Amniotic stem cell (primary cell): ENCODE measurements at places on chromosomes 2 and 18.

GRCh38 chr18:44036501-44036900, 644.2 kb upstream of the SETBP1 start:
- DNase-seq: no peak

- no peak for DNase-seq
Observed at GRCh38 chr2:55164534-55165480, 67.3 kb downstream of the CLHC1 start.

GRCh38 chr2:10564876-10565445, 116.8 kb upstream of the ODC1 start:
- no peak for DNase-seq

DNA sequence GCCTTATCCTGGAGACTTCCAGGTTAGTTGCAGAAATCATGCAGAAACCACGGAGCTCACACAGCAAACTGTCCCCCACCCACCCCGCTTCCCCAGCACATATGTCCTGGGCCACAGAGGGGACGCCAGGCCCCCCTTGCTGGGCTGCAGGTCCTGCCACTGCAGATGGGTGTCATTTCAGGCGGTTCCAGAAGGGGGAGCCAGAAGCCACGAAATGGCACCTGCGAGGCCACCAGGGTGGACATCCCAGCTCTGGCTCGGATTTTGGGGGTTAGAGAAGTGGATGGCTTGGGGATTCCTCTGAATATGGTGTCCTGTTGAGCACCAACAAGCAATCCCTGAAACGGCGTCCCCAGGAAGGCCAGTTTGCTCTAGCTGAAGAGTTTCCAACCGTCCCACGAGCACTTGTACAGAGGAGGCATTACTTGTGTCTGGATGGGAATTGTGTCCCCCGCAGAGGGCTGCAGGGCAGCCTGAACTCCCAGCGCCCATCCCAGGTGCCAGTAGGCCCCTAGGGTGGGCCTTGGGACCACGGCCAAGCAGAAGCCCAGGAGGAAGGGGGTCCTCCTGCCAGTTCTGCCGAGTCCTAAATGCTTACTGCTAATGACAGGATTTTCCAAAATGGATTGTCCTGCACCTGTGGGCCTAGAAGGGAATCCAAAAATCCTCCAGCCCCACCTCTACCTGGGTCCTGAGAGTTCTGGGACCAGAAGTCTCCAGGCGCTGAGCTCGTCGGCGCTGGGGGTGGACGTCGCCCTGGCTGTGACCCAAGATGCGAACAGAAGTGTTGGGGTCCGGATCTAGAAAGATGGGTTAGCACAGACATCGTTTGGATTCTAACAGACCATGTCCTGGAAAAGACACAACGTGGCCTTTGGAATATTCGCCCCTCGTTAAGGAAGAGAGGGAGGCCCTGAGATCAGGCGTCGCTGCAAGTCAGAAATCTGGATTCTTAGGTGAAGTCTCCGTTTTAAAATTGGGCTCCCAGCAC, 14.6 kb upstream of the NFATC1 start:
- no peak for DNase-seq

- no peak for DNase-seq
Observed at GRCh38 chr2:37870829-37871228, 54.3 kb upstream of the RMDN2 start.

GRCh38 chr2:106075048-106075447, 119.1 kb downstream of the UXS1 start:
- no peak for DNase-seq

- DNase-seq: no peak
Observed at GRCh38 chr2:126359494-126359893, 296.5 kb upstream of the GYPC start.

- no peak for DNase-seq
Observed at GRCh38 chr2:231123362-231123898, 1.4 kb downstream of the HTR2B start.

DNA sequence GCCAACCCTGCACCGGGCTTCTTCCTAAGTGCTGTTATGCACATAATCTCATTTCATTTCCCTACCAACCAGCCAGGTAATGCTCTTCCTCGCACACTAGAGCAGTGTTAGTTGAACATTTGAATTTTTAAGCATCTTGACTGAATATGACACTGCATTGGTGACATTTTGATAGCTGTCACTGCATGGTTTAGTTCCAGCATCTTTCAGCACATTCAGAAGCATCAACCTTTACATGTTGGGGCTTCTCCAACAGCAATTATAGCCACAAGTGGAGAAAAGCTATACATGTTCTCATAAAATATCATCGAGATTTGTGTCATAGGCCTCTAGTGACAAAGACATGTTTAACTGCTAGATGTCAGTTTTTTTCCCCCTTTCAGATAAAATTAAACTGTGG, 230.1 kb upstream of the FOSL2 start:
- DNase-seq: no peak

- no peak for DNase-seq
Observed at GRCh38 chr18:77134611-77135010, 2.0 kb upstream of the MBP start.

GRCh38 chr18:62763101-62763521, 47.8 kb downstream of the PHLPP1 start:
- no peak for DNase-seq

- DNase-seq: no peak
Observed at GRCh38 chr2:6878549-6878948, 972 bp downstream of the RSAD2 start.

DNA sequence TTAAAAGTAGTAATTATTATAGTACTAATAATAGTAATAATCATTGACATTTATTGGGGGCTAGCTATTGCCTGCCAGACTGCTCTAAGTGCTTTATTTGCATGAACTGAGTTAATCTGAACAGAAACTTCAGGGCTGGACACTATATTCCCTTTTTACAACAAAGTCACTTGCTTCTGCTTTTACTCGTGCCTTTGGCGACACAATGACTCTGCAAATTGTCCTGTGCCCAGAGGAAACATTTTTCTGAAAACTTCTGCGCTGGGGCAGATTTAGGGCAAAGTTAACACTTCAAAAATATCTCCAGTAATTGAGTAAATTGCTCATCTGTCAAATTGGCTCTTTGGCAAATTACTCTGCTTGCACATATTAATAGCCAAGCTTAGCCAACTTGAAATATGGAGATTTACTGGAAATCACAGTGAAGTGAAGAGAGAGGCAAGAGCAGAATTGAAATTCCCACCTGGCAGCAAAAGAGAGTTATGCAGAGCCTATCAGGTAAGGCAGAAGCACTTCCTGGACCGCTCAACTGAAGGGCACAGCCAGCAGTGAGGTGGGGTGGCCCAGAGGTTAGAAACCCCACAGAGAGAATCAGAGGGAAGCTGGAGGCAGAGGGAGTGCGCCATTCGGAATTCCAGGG, 36.3 kb downstream of the BMP10 start:
- DNase-seq: no peak

DNA sequence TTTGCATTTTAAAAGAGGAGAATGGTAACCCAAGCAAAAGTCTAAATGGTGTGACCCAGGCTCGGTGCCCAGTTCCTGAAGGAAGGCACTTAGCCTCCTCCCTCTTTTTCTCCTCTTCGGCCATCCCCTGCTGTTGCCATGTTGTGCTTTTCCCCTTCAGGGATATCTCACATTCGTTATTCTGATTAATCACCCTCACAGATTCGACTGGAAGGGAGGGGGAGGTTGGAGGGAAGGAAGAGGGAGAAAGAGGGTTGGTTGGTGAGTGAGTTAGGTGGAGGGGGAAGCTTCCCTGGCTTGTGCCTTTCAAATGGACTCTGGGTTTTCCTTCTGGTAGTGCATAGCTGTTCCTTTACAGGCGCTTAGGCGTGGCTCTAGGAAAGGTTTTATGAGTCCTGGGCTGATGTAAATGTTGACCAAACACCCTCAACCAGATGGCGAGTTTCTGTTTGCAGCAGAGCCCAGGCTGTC, 39.0 kb upstream of the LYPD6B start:
- no peak for DNase-seq

GRCh38 chr2:202589582-202589949, 45.2 kb upstream of the FAM117B start:
- no peak for DNase-seq

- DNase-seq: no peak
Observed at GRCh38 chr2:168323529-168324021, 76.2 kb upstream of the STK39 start.

DNA sequence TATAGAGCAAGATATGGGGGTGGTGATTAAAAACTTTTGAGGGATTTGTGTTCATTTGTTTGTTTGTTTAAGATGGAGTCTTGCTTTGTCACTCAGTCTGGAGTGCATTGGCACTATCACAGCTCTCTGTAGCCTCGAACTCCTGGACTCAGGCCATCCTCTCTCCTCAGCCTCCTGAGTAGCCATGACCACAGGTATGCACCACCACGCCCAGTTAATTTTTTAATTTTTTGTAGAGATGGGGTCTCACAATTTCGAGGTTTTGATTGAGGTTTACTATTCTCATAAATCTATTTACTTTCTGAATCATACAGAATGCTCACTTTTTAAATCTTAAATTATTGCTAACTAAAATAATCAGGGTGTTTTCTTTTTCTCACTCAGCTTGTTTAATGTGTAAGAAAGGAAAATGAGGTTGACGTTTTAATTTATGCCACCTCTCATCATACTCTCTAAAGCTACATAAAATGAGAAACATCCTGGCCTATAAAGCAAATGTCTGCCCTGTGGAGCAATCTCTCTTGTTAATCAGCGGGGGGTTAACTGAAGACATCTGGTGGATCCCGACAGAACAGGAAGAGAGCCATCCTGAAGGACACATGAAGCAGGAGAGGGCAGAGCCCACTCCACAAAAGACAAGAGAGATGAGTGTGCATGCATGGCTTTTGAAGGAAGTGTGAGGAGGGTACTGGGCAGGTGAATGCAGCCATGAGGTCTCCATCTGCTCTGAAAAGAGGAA, 589.1 kb upstream of the SLC8A1 start:
- no peak for DNase-seq

DNA sequence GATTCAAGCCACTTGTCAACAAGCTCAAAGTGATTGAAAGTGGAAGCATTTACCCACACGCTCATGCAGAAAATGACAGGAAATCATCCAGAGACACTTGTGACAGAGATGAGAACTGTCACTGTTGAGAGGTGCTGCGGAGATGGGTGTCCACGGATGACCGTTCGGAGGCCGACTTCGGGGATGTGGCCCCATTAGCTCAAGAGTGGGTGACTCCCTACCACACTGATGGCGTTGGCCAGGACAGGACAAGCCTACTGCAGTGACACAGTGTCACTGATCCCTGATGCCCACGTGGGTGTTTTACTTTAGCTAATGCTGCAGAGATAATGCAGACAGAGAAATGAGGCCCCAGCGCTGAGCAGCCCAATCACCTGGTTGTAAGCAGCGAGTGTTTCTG, 81.5 kb upstream of the YWHAQ start:
- no peak for DNase-seq

DNA sequence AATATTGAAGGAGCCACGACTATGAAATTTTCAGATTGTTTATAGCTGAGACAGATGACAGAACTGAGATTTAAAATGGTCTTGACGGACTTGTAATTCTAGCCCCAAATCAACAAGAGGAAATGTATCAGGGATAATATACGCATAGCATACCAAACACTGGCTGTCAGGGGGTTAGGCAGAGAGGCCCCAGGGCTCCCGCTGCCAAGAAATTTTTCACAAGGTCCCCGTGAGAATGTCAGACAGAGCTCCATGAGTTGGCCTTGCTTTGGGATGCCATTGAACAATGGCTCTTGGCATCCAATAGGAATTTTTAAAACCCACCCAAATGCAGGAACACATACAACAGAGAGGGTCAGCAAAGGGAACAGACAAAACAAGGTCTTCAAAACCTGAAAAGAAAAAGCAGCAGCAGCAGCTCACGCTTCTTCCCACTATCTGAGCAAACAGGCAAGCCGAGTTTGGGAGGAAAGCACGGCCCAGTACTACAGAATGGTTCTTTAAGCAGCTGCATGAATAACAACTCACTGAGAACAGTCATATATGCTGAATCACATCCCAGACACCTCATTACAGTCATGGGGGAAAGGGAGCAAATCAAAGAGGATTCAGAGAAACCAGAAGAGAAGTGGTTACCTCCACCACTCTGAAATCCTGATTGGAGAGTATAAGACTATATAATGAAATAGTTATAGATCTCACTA, 445.6 kb downstream of the RND3 start:
- DNase-seq: no peak

DNA sequence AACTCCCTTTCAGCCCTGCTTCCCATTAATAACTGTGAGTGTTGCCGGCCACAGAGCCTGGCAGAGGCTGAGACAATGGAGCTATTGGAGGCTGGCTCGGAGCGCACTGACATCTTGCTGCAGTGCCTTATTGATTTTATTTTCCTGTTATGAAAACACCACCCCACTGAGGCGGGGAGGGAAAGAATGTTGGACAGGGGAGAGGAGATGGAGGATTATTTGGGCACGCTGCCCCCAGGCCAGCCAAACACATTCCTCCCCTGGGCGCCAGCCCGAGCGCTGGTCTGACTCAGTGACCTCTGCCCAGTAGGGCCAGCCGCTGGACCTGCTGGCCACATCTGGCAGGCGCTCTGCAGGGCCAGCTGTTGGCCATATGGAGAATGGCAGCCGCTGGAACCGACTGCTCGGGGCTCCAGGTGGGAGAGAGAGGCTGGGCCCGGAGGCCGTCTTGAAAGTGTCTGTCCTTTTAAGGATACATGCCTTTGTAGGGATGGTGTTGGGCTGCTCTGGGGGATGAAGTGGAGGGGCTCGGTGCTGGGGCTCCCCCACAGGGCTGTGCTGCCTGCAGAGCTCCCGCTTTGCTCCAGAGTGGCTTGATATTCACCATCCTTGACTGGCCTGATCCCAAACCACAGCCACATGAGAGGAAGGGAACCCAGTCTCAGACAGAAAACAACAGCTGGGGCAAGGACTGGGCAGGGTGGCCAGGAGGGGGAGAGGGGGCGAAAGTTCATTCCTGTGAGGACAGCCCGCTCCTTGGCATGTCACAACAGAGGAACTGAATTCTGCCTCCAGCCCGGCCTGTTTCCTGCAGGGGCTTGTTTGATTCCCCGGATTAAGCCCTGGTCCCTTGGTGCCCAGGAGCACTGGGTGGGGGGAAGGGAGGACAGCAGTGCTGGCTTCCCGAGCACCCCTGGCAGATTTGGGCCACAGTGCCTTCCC, 179.0 kb downstream of the KLHL29 start:
- no peak for DNase-seq

DNA sequence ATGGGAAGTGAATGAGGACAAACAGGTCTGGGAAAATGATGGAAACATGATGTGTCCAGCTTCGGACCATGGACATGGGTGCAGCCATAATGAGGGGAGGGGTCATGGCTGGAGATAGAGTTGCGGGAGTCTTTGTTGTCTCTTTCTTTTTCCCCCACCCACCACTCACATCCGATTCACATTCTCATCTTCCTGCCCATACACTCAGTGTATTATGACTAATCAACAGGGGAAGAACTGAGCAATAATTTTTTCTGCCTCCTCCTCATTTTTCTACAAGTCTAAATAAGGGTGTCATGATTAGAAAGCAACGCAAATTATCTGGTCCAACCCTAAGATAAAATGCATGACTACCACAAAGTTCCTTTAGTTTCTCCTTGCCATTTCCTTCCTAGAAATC, 5.7 kb upstream of the SERPINB2 start:
- DNase-seq: no peak

- no peak for DNase-seq
Observed at GRCh38 chr2:179726461-179727180, 134.8 kb downstream of the ZNF385B start.

GRCh38 chr2:191439481-191439880, 194.3 kb downstream of the MYO1B start:
- no peak for DNase-seq

GRCh38 chr2:185316383-185316782, 422.2 kb upstream of the FSIP2 start:
- DNase-seq: no peak
